ENCODE measurements at places on chromosomes 5 and 9.

DNA sequence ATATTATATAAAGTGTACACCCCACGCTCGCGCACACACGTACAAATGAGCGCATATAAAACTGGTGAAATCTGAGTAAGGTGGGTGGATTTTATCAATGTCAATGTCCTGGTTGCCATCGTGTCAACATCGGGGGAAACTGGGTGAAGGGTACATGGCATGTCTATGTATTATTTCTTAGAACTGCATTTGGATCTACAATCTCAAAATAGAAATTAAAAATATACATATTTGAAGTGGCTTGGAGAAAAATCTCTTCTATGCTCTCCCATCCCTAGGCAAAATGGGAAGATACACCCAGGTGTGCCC is 763 bp upstream of the WHRN start:
- DNase-seq, result no peak

DNA sequence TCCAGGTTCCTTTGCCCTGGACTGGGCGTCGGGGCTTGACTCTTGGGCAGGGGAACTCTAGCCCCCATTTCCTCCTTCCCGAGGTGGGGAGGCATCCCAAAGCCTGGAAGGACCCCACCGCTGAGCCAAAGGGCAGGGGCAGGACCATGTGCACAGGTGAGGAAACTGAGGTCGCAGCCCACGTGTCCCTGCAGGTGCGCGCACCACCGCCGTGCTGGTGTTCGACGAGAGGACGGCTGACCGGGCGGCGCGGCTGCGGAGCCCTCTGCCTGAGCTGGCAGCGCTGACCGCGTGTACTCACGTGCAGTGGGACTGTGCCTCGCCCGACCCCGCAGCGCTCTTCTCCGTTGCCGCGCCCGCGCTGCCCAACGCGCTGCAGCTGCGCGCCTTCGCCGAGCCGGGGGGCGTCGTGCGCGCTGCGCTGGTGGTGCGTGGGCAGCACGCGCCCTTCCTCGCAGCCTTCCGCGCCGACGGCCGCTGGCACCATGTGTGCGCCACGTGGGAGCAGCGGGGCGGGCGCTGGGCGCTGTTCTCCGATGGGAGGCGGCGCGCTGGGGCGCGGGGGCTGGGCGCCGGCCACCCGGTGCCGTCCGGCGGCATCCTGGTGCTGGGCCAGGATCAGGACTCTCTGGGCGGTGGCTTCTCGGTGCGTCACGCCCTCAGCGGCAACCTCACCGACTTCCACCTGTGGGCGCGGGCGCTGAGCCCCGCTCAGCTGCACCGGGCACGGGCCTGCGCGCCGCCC is 2.8 kb downstream of the ADGRD2 start:
- DNase-seq, result no peak

DNA sequence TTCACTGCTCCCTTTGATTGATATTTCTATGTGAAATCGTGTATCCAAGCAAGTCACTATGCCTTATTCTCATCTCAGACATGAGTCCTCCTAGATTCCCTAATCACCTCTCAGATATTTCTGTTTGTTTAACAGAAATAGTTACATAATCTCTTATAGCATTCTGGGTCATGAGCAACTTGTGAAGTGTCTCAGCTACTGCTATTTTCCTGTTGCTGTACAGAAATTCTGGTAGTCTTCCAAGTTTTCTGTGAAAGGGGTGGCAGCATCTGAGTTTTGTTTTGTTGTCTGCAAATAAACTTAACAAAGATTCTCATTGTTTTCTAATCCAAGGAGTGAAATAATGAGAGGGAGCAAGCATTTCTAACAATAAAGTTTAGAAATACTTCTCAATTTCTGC is 256.9 kb upstream of the ST8SIA4 start:
- no peak for DNase-seq

DNA sequence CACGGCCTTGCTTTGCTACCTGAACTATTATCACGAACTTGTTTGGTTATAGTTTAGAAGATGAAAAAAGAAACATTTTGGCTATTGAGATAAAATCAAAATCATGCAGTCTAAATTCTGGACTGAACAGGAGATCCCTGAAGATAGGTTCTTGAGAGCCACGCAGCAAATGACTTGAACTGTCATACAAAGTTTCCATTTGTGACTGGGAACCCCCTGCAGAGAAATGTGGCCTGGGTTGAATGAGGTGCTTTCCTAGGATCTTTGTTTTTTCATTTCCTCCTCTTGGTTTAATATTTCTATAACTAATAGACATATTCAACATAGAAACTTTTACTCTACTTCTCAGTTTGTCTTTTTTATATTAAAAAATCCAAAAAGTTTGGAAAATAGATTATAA is 184.7 kb upstream of the TRPM3 start:
- no peak for DNase-seq

GRCh38 chr9:7320139-7320538 is 479.4 kb downstream of the DMAC1 start:
- peak; percentile 97 for DNase-seq

DNA sequence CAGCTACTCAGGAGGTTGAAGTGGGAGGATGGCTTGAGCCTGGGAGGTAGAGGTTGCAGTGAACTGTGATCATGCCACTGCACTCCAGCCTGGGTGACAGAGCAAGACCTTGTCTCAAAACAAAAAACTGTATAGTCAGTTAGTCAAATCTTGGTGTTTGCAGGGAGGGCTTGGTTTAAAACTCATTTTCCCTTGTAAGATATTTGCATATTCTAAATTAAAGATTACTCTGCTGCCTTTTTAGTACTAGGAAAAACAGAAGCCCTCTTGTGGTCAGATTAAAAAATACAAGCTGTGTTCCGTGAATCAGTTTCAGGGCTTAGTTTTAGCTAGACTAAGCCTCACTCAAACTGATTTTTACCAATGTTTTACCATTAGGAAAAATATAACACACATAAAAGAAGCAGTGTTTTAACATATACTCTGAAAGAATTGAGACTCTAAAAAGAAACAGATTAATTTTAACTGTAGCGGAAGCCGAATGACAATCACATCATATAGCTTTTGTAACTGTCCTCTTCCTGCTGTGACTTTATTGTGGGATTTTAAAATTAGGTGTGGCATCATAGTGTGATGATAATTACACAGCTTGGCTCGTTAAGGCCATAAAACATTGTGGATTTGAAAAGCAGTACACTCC is 84.9 kb upstream of the BASP1 start:
- no peak for DNase-seq

DNA sequence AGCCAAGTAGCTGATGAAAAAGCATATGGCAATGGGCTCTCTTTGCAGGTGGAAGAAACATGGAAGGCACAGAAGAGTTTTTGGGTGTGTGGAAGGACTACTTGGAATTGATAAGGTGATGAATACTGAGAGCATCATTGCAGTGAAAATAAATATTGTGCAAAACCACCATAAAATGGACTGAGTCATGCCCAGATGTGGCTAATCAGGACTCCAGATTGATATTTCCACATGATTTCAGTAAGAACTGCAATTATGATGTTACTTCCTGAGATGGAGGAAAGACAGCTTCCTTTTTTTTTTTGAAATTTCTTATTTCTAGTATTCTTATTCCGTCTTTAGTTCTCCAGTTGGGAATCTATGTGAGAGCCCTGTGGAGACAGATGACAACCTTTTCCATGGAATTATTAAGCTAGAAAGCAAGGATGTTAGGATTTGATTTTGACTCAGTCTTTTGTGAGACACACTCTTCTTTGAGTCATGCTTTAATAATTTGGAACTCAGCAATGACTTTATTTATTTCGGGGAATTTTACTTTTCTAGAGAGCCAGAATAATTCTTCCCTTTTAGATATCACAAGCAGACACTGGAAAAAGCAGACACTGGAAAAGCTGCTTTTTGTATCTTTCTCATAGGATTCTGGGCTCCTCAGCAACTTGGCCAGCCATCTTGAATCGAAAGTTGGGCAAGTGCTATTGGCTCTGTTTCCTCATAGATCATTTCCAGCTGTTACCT is 94.2 kb upstream of the VCAN start:
- no peak for DNase-seq

DNA sequence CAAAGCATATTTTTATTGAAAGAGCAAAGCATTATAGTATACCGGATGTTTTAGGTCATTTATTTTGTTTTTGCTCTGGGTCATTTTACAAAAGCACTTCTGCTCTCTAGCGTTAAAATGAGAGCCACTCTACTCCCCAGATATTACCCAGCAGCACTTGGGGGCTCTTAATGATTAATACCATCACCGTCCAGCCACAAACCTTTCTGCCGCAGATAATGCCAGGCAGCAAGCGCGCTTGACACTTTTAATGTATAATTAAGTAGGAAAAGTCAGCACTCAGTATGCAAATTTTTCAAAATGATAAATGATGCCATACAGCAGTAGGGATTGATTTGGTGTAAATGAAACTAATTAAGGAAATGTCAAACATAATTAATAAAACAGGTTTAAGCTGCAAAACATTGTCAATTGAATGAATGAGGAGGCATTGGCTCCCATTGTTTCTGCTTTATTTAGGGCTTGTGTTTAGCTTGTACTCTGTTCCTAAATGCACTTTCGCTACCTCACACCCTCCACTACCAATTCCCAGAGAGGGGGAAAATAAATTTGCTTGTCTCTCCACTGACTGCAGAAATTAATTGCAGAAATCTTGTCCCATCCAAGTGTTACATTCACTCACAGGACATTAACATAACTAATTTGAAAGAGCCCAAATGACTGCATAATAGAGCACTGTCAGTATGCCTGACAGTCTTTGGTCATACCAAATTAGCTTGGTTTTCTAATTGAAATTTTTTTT is 358.8 kb upstream of the ARRDC3 start:
- DNase-seq, result no peak
